ENCODE measurements at places on chromosomes 2 and 18.
A peak's percentile ranks its signal among the peaks of the same experiment; 100 is the strongest.

DNA sequence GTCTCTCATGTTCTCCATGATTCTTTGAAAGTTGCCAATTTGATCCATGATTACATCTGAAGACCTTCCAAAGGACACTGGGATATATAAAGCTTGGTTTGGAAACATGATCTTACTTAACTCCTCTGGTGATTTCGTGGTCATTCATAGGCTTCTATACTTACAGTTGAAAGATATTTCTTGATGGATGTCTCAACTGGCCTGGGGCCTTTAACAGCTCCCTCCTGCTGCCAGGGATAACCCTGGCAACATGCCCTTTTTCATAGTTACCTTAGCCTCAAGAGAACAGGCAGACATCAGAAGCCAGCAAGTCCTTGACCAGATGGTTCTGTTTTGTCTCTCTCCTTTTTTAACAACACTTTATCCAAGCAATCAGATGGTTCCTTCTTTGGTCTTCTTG lies 23.5 kb upstream of the MFF start:
- no peak for DNase-seq

DNA sequence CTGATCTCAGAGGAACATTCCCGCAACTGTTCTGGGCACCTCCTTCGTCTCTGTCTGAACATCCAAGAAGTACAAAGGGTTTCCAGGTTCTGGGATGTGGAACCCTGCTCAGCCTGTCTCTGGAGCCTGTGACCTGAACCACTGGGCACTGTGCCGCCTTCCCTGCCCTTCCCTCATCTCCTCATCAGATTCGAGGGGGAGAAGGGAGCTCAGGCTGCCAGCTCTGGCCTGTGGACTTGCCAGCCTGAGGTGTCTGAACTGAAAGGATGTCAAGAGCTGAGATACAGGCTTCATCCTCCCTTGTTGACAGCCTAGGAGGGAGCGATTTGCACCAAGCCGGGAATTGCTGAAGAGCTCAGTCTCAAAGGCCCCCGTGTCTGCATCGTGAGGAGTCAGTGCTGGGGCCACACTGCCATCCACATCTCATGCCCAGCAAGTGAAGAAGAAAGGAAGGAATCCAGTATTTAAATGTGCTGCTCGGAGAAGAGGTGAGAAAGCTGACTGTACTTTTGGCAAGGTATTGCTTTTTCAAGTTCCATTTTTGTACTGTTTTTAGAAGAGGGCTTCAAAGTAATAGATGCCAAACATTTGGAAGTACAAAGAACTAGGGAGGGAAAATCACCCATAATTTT lies 12.6 kb downstream of the NEU2 start:
- no peak for DNase-seq

- no peak for DNase-seq
Observed at GRCh38 chr2:239039479-239039861, 191.6 kb downstream of the TWIST2 start.

DNA sequence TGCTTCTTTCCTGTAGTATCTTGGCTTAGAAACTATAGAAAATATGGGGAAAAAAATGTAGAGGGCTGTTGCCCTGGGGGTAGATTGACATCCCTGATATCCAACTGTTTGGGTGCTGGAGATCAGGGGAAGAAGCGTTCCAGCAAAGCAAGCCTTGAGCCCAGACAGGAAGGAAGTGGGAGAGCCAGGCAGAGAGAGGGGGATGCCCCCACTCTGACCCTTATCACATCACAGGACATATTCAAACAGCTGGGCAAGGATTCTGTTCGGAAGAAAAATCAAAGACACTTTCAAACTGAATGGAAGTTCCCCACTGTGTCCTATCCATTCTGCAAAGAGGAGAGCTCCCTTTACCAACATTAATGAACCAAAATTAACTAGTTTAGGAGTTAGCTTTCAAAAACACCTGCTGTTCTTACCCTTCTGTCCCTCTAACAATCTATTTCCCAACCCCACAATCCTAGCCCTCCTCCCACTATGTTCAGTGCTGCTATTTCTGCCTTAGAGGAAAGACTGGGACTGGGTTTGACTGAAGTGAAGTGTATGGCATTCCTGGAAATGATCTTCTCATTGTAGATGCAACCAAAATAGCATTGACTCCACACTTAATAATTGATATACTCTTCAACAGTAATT lies 16.9 kb upstream of the KCNG3 start:
- DNase-seq: no peak

GRCh38 chr2:43067254-43068040 lies 159.0 kb downstream of the ZFP36L2 start:
- no peak for DNase-seq

- no peak for DNase-seq
Observed at GRCh38 chr2:195451160-195451559, 205.9 kb upstream of the SLC39A10 start.

- peak; percentile 91 for DNase-seq
Observed at GRCh38 chr18:79988071-79988450, 302 bp downstream of the TXNL4A start.

DNA sequence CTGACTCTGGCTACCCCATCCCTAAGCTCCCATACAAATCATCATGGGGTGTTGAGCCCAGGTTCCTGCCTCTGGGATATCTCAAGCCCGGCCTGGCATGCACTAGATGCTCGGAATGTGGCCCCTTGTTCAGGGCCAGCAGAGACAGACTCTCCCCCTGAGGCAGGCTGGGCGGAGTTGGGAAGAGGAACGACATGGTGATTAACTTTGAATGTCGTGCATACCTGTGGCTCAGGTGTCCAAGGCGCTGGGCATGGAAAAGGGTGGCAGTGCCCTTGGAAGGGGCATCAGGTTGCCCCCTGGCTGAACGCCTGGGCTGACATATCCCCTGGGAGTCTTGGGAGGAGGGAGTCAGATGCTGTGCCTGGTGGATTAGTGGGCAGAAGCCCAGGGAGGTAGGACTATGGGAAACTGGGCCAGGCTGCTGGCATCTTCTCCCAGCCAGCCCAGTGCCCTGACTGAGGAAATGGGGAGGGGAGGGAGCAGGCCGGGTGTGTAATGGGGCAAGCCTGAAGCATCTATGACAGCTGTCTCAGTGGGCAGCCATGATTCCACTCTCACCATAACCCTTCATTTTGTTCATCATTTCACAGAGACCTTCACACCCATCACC lies 57.8 kb upstream of the OTOF start:
- no peak for DNase-seq

DNA sequence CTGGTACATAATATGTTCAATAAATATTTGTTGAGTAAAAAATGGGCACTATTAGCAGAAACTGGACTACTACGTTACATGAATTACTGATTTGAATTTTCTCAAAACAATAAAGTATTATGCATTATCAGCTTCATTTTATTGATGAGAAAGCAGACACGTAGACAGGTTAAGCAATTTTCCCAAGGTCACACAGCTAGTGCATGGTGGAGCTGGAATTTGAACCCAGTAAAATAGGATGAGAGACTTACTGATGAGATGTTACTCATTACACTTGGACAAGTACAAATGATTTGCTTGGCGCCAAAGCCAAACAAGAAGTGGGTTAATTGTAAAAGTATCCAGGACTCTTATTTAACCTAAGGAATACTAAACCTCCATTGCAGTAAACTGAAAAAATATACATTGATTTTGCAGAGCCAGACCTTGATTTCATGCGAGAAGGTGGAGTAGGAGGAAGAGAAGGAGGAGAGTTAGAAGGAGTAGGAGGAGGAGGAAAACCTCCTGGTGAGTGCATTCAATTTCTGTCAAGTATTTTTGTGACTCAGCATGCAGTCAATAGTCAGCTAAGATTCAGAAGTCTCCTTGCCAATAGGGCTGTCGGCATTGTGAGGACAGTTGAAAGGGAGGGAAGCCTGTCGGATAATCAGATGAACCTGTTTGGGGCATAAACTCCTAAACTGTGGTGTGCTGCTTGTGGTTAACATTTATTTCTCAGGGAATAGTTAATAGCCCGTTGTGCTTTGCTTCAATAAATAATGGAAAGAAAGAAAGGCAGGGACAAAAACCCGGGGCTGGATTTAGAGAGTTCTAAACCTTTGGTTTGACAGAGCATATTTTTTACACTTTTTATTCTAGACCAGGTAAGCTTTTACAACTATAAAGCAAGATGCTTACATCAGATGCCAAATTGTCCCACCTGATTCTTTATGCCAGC lies 77.0 kb upstream of the TACR1 start:
- DNase-seq: no peak

- DNase-seq: no peak
Observed at GRCh38 chr2:180761224-180761623, 219.2 kb upstream of the UBE2E3 start.

GRCh38 chr18:49934457-49934856 lies 121.1 kb upstream of the ACAA2 start:
- no peak for DNase-seq

- DNase-seq: no peak
Observed at GRCh38 chr2:134623796-134624195, 95.0 kb downstream of the TMEM163 start.

DNA sequence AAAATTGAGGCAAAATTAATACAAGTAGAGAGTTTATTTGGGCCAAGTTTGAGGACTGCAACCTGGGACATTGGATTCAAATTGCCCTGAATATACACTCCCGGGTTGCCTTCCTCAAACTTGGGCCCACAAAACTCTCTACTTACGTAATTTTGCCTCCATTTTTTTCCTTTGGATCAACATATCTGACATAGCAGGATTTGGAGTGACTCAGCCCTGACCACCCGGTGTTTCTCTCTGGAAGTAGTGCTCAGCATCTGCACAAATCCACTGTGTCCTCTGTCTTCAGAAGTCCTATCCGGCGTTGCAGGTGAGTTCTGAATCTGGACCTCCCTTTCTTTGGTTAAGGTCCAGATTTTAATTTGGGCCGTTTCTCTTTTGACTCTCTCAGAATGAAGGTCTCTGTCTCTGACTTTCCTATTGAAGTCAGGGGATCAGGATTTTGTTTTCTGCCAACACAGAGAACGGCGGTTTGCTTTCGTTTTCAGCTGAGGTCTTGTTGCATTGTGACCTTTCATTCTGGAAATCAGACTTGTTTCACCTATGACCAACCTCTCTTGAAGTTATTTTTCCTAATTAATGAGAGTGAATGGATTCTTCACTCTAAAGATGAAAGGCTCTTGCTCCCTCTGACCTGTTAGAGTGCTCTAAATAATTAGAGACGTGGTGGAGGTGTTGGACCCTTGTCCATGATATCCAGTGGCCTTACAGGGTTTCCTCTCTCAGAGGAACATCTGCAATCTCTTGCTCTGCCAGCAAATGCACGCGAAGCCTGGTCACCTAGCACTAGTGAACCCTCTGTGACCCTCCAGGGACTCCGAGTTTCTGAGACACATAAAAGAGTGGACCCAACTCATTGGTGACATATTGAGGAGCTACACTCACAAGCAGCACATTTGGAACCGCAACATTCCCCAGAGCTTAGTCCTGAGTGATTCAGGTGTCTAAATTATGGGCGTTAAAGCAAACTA lies 13.6 kb downstream of the TCF23 start:
- no peak for DNase-seq

DNA sequence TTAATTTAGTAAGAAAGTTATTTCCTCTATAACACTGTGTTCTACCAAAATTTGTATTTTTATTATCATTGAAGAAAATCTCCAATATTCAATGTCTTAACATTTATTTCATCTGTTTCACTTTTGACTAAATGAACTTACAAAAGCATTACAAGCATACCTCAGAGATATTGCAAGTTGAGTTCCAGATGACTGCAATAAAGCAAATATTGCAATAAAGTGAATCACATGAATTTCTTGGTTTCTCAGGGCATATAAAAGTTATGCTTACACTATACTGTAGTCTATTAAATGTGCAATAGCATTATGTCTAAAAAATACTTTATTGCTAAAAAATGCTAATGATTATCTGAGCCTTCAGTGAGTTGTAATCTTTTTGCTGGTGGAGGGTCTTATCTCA lies 78.3 kb downstream of the TTC32 start:
- no peak for DNase-seq

GRCh38 chr18:8800876-8801262 lies 95.5 kb downstream of the MTCL1 start:
- no peak for DNase-seq

DNA sequence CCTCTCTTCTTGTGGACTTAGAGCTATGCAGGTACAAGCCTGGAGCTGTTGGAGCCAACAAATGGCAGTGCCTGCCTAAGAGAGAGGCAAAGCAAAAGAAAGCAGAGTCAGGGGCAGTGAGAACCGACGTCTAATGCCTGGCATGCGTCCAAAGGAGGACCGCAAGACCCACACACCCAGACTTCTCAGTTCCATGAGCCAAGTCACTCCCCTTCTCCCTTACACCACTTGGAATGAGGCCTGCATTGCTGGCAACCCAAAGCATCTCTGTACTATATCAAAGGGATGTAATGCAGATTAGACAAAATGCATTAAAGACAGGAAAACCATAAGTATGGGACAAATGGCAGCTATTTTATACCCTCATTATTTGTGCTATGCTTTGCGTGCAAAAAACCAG lies 49.9 kb upstream of the RNU4ATAC start:
- no peak for DNase-seq

DNA sequence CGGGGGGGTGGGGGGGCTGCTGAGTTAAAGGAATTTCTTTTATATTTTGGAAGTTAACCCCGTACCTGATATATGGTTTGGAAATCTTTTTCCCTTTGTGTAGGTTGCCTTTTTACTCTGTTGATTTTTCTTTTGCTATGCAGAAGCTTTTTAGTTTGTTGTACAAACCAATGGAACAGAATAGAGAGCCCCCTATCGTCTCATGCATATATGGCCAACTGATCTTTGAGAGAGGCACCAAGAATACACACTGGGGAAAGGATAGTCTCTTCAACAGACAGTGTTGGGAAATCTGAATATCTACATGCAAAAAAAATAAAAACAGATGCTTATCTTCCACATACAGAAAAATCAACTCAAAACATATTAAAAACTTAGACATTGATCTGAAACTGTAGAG lies 647.8 kb upstream of the KLHL29 start:
- DNase-seq: no peak

- no peak for DNase-seq
Observed at GRCh38 chr2:229873123-229873581, 48.7 kb downstream of the TRIP12 start.

- DNase-seq: no peak
Observed at GRCh38 chr2:236712304-236712703, 142.7 kb downstream of the ACKR3 start.

DNA sequence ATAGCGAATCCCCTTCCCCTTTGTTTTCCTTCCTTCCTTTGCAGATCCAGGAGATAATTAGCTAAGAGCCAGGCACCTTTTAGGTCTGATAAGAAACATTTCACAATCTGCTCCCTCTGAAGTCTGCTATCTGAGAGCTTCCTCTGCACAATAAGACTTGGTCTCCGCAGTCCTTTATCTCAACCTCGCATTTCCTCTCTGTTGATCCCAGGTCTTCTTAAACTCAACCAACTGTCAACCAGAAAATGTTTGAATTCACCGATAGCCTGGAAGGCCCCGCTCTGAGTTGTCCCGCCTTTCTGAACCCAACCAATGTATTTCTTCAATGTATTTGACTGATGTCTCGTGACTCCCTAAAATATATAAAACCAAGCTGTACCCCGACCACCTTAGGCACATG lies 78.4 kb upstream of the CTDP1 start:
- DNase-seq: no peak

Measured in activated CD4-positive, alpha-beta T cell treated with anti-CD3 and anti-CD28 coated beads, Interleukin-2, amount 10 ng/mL, durations not matched to agents 24 days and 14 days (primary cell).